Brain pericyte (primary cell): ENCODE measurements at places on chromosomes 4 and X.

GRCh38 chr4:173752610-173753230 lies 222.7 kb upstream of the HAND2 start:
- no peak for DNase-seq

GRCh38 chr4:22842360-22843018 lies 149.8 kb downstream of the GBA3 start:
- no peak for DNase-seq

- no peak for DNase-seq
Observed at GRCh38 chr4:182188622-182189021, 54.6 kb upstream of the TENM3 start.

- DNase-seq = no peak
Observed at GRCh38 chr4:113052379-113052951, 3.0 kb downstream of the ANK2 start.

DNA sequence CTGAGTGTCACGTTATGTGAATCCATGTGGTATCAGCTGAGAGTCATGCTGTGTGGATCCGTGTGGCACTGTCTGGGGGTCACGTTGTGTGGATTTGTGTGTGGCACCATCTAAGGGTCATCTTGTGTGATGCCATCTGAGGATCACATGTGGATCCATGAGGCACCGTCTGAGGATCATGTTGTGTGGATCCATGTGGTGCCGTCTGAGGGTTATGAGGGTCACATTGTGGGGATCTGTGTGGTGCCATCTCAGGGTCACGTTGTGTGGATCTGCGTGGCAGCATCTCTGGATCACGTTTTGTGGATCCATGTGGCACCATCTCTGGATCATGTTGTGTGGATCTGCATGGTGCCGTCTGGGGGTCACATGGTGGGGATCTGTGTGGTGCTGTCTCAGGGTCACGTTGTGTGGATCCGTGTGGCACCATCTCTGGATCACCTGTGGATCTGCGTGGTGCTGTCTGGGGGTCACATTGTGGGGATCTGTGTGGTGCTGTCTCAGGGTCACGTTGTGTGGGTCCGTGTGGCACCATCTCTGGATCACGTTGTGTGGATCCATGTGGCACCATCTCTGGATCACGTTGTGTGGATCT lies 6.9 kb downstream of the PDE6B start:
- DNase-seq = no peak

GRCh38 chrX:115357326-115358120 lies 68.0 kb downstream of the LUZP4 start:
- no peak for DNase-seq

DNA sequence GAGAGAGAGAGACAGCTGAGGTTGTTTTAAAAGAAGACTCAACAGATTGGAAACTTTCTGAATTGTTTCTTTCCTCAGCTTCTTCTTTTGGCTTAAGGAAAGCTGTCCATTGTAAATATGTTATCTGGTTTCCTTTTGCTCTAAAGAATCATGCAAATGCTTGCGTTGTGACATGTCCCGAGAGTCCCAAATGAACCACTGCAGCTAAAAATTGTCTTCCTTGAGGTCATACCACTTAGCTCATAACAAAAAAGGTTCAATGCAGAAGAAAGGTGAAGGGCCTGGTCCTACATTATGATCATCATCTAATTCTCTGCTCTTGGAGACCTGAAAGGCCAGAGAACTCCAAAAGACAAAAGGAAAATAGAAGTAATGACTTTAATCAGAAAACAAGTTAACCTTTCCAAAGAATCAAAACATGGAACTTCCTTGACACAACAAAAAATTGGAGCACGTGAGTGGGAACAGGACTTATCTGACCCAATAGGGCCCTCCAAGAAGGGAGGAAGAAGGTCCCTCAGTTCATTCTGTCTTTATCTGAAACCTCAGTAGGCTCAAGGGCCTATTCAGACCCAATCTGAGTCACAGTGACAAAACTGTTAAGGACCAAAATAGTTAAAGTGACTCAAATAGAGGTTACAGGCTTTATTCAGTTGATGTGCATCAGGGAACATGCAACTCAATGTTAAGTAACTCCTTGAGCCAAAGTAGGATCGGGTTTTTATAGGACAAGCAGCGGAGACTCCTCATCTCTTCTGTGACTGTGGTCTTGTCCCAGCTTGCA lies 14.7 kb upstream of the VSIG1 start:
- DNase-seq = no peak

GRCh38 chr4:27152703-27153102 lies 292.1 kb downstream of the STIM2 start:
- DNase-seq = no peak

GRCh38 chr4:128241981-128242380 lies 45.6 kb downstream of the PGRMC2 start:
- DNase-seq = no peak

GRCh38 chr4:498328-498904 lies 540 bp downstream of the ZNF721 start:
- DNase-seq = no peak

DNA sequence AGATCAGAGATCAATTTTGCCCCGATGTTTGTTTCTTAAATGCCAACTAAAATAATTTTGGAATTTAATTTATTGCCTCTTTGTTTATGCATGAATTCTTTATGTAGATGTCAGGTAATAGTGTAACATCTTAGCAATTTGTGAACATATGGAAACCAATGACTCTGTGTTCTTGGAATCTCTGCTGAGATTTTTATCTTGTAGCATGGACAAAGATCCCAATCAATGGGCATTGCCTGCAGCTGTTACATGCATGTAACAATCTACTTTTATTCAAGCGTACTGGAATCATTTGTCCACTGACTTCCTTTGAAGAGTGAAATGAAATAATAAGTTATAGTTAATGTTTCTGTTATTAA lies 61.6 kb upstream of the ARSJ start:
- no peak for DNase-seq
